SK-N-SH (cell line): ENCODE measurements at places on chromosomes 7 and 10. TPM values are rescaled to one million over a fixed set of nuclear protein-coding genes. Genes with fewer than 3 reads are reported as not detected.

The SEMA3A gene
- 15.9 and 16.5 TPM in 2 replicates for polyA plus RNA-seq

The NRG3 gene
- polyA plus RNA-seq, result 0.03 and 0.11 TPM in 2 replicates

The SPACDR gene
- 0.93 and 1.5 TPM in 2 replicates for polyA plus RNA-seq

The C10orf67 gene
- polyA plus RNA-seq, result 0.97 and 1.1 TPM in 2 replicates

The KIAA1549 gene
- 3.0 and 3.6 TPM in 2 replicates for polyA plus RNA-seq

The TMEM236 gene
- polyA plus RNA-seq, result 0.02 TPM in 1 of 2 replicates, not detected in the other

The PSD gene
- polyA plus RNA-seq, result 0.97 and 0.99 TPM in 2 replicates

The CFAP46 gene
- 3.9 and 4.9 TPM in 2 replicates for polyA plus RNA-seq

The ELAPOR2 gene
- polyA plus RNA-seq, result 8.8 and 15.9 TPM in 2 replicates

The MCM7 gene
- polyA plus RNA-seq, result 235 and 241 TPM in 2 replicates

The AKR1C1 gene
- polyA plus RNA-seq, result 1.2 and 1.3 TPM in 2 replicates

The THNSL1 gene
- polyA plus RNA-seq, result 1.3 and 1.9 TPM in 2 replicates

The AGMO gene
- 0.05 and 0.10 TPM in 2 replicates for polyA plus RNA-seq

The FAM221A gene
- polyA plus RNA-seq, result 9.7 and 10.5 TPM in 2 replicates

The HEPACAM2 gene
- polyA plus RNA-seq, result not detected in 2 replicates

The HOGA1 gene
- 2.9 and 4.8 TPM in 2 replicates for polyA plus RNA-seq

The PON3 gene
- not detected in 2 replicates for polyA plus RNA-seq

The FFAR4 gene
- not detected in 2 replicates for polyA plus RNA-seq

The CASD1 gene
- polyA plus RNA-seq, result 8.5 and 12.2 TPM in 2 replicates

The PRRT4 gene
- polyA plus RNA-seq, result 1.5 and 3.4 TPM in 2 replicates

The CALCR gene
- 0.06 and 0.12 TPM in 2 replicates for polyA plus RNA-seq

The ASAH2 gene
- 1.8 and 2.5 TPM in 2 replicates for polyA plus RNA-seq

The GHRHR gene
- polyA plus RNA-seq, result not detected in 2 replicates

The NODAL gene
- polyA plus RNA-seq, result not detected in 2 replicates

The BMPR1A gene
- 12.7 and 20.1 TPM in 2 replicates for polyA plus RNA-seq

The CHPF2 gene
- polyA plus RNA-seq, result 60.4 and 68.6 TPM in 2 replicates

The FKBP6 gene
- not detected in 2 replicates for polyA plus RNA-seq

The ADCYAP1R1 gene
- 0.08 and 0.71 TPM in 2 replicates for polyA plus RNA-seq

The PVRIG gene
- not detected in 2 replicates for polyA plus RNA-seq

The ZNF488 gene
- polyA plus RNA-seq, result 0.59 and 0.81 TPM in 2 replicates

The IFIT1B gene
- polyA plus RNA-seq, result 0.03 TPM in 1 of 2 replicates, not detected in the other

The SLC16A12 gene
- polyA plus RNA-seq, result 0.13 TPM in 2 replicates

The CNPY1 gene
- not detected in 2 replicates for polyA plus RNA-seq

The AMPH gene
- 0.05 and 0.08 TPM in 2 replicates for polyA plus RNA-seq

The SPAM1 gene
- not detected in 2 replicates for polyA plus RNA-seq

The RGS10 gene
- polyA plus RNA-seq, result 41.2 and 44.6 TPM in 2 replicates

The DNAJC12 gene
- polyA plus RNA-seq, result 7.9 and 9.3 TPM in 2 replicates

The AP1S1 gene
- polyA plus RNA-seq, result 616 and 704 TPM in 2 replicates

The PPRC1 gene
- 22.6 and 23.1 TPM in 2 replicates for polyA plus RNA-seq

The CPA2 gene
- polyA plus RNA-seq, result 0.03 TPM in 1 of 2 replicates, not detected in the other

The UCMA gene
- polyA plus RNA-seq, result not detected in 2 replicates

The TRPV5 gene
- not detected in 2 replicates for polyA plus RNA-seq

The CYP2C19 gene
- polyA plus RNA-seq, result not detected in 2 replicates

The SLC13A1 gene
- polyA plus RNA-seq, result not detected in 2 replicates

The ERVW-1 gene
- not detected in 2 replicates for polyA plus RNA-seq

The ZNF746 gene
- 8.4 and 11.1 TPM in 2 replicates for polyA plus RNA-seq

The SORCS1 gene
- polyA plus RNA-seq, result 0.66 and 2.4 TPM in 2 replicates

The SHH gene
- polyA plus RNA-seq, result not detected in 2 replicates
